Caki2 (cell line): ENCODE measurements at places on chromosomes 11 and 22.

GRCh38 chr11:57422669-57423068, 4.3 kb downstream of the SLC43A3 start:
- no peak for DNase-seq

GRCh38 chr11:59012398-59013265, 73.3 kb downstream of the GLYATL1 start:
- no peak for DNase-seq

- no peak for DNase-seq
These were observed 50.5 kb upstream of the CARS1 start for GRCh38 chr11:3107608-3108182.

DNA sequence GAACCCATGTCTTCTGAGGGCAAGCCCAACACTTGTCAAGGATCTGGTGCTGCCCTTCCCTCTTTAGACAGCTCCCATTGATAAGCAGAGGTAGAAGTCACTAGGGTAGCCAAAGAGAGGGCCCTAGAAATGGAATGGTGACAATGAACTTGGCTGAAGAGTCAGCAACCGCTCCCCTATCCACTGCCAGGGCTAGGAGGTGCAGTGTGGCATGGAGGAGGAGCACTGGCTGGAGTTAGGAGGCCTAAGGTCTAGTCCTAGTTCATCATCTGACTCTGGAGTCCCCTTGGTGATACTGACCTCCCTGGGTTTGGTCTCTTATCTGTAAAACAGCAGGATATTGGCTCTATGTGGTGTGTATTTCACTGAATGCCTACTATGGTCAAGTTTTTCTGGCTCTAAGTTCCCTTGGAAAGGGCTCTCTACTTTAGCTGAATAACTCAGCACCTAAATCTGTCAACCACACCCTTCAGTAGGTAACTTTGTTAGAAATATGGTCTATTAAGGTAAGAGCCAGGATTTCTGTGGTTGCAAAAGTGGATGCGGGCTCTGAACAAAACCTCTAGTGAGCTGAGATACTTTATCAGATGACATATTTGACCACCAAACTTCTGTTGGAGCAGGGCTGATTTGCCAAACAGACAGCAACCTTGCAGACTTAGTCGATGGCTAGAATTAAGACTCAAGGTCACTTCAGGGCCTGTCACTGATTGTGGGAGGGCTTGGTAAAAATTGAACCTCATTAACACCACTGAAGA, 10.5 kb downstream of the TIMP3 start:
- no peak for DNase-seq

GRCh38 chr11:113773092-113773415, 438 bp downstream of the ZW10 start:
- DNase-seq = no peak

- DNase-seq = no peak
These were observed 7.5 kb upstream of the SULT4A1 start for GRCh38 chr22:43869799-43870198.

DNA sequence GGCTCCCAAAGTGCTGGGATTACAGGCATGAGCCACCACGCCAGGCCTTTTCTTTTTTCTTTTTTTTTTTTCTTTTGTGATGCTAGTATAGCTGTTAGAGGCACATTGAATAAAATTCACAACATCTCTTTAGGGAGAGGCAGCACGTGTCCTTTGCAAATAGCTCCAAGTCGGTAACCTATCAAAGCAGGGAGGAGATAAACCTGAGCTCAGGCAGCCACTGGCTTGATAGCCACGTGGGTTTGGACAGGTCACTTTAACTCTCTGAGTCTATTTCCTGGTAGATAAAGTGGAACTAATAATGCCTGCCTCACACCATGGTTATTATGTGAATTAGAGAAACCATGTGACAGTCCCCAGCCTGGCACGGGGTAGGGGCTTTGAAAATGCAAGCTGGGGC, 43.1 kb upstream of the ATXN10 start:
- DNase-seq = peak; percentile 55
